ENCODE measurements at places on chromosomes 4 and X.
A peak's percentile ranks its signal among the peaks of the same experiment; 100 is the strongest.

- DNase-seq: no peak
These were observed 743.5 kb downstream of the ARAP2 start for GRCh38 chr4:35500812-35501211.

DNA sequence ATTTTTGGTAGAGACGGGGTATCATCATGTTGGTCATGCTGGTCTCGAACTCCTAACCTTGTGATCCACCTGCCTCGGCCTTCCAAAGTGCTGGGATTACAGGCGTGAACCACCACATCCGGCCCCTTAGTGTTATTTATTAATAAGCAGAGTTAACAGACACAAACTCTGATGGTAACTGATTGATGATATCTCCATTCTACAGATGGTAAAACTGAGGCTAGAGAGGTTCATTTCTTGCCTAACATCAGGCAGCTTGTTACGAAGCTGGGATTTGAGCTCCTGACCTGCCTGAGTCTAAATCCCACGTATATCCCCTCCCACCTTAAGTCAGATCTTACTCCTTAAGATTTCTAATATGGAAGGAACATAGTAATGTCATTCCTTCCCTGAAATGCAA is 36.9 kb downstream of the TBC1D14 start:
- DNase-seq: no peak

- DNase-seq: peak; percentile 50
These were observed 9.4 kb downstream of the FNIP2 start for GRCh38 chr4:158778156-158778711.

DNA sequence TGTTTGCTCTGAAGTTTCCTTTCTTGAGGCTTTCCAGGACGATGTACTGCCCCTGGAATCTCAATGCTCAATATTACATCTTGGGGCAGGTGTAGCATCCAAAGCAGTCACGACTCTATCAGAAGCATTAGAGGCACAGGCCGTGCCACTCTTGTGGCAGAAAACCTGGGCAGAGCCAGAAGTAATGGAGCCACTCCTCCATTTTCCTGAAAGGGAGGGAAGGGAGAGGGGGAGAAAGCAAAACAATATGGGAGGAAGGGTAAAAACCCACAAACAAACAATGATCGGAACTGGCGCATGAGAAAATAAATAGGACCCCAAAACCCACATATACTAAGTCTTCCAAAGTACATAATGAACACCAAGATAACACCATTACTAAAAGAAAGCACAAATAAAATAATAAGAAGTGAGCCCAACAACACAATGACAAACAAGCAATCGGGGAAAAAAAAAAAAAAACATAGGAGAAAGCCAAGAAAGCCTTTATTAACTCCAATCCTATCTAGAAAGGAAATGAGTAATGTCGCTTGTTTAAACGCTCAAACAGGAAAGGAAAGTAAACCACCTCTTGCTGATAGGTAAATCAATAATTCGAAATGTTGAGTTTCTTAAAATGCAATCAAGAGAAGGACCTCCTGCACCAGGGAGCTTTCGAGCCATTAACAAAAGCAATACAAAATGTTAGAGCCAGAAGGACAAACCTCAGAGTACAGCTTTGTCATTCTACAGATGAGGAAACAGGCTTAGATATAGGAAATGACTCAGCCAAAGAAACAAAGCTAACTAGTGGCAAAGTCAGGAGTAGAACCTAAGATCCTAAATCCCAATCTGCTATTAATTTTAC is 117.4 kb downstream of the ATRX start:
- DNase-seq: no peak

DNA sequence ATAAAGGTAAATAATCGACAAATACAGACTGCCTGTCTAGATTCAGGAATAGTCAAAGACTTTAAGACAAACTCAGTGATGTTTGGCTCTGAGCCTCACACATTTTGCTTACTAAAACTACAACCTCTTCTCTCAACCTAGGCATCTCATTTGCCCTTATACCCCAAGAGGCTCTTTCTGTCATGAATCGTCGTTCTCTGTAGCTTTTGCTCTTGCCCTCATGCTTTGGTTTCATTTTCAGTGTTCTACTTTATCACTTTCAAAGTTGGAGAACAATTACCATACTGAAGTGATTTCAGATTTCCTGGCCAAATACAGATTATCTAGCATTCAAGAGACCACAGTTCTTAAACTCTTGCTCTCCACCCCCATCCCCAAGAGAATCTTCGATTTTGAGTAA is 114.1 kb upstream of the RAP2C start:
- DNase-seq: no peak

DNA sequence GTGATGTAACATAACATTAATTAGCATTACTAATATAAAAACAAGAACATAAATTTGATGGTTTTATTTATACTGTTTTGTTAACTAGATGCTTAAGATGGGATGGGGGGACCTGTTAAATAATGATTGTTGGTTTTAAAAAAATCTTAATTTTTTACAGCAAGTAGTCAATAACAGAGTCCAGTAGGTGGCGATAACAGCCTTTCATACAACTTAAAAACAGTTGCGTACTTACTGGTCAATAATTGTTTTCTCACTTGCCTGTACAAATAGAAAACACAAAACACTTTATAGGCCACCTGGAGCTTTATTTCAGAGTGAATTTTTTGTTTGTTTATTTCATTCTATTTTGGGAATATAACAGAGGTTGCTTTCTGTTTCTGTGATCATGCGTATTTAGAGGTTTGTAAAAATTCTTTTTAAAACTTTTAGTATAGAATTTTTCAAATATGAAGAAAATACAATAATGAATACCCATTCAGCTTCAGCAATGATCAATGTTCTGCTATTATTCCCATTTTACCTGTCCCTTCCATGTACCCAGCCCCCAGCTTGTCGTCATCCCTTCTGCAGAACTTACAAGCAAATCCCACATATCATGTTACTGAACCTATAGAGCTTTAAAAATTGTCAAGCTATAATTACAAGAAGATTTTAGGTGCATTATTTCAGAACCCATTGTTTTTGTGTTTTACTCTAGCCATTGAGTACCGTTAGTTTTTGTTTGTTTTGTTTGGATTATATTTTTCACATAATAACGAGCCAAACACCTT is 97.1 kb downstream of the MRPL1 start:
- DNase-seq: peak; percentile 28
